Vein endothelial cell (primary cell): ENCODE measurements at places on chromosomes 7 and 10. TPM values are rescaled to one million over a fixed set of nuclear protein-coding genes. Genes with fewer than 3 reads are reported as not detected.

Gene CLDN3
- 0.98 TPM in 1 of 2 replicates, not detected in the other for total RNA-seq

Gene EPO
- not detected in 2 replicates for total RNA-seq

Gene TUBAL3
- 1.1 and 1.3 TPM in 2 replicates for total RNA-seq

Gene RET
- not detected in 2 replicates for total RNA-seq

Gene TBXAS1
- 2.5 and 2.9 TPM in 2 replicates for total RNA-seq

Gene UPK3B
- not detected in 2 replicates for total RNA-seq

Gene COBL
- total RNA-seq, result not detected in 2 replicates

Gene LMOD2
- total RNA-seq, result not detected in 2 replicates

Gene AKR1C2
- 4.1 and 8.5 TPM in 2 replicates for total RNA-seq

Gene IRF5
- total RNA-seq, result 0.65 and 0.67 TPM in 2 replicates

Gene NKX6-2
- total RNA-seq, result not detected in 2 replicates

Gene GBX1
- total RNA-seq, result under 0.01 TPM in 1 of 2 replicates, not detected in the other

Gene RHEB
- total RNA-seq, result 50.0 and 61.7 TPM in 2 replicates

Gene SKIDA1
- total RNA-seq, result 0.67 and 0.98 TPM in 2 replicates

Gene CYP2E1
- 0.76 and 1.3 TPM in 2 replicates for total RNA-seq

Gene USP6NL
- 26.1 and 29.6 TPM in 2 replicates for total RNA-seq

Gene AEBP1
- 8.9 and 27.4 TPM in 2 replicates for total RNA-seq

Gene ZNF804B
- total RNA-seq, result not detected in 2 replicates

Gene ZNF467
- 2.7 and 9.5 TPM in 2 replicates for total RNA-seq

Gene GJD4
- total RNA-seq, result not detected in 2 replicates

Gene AMZ1
- not detected in 2 replicates for total RNA-seq
